ENCODE measurements at places on chromosomes 2 and 18.

DNA sequence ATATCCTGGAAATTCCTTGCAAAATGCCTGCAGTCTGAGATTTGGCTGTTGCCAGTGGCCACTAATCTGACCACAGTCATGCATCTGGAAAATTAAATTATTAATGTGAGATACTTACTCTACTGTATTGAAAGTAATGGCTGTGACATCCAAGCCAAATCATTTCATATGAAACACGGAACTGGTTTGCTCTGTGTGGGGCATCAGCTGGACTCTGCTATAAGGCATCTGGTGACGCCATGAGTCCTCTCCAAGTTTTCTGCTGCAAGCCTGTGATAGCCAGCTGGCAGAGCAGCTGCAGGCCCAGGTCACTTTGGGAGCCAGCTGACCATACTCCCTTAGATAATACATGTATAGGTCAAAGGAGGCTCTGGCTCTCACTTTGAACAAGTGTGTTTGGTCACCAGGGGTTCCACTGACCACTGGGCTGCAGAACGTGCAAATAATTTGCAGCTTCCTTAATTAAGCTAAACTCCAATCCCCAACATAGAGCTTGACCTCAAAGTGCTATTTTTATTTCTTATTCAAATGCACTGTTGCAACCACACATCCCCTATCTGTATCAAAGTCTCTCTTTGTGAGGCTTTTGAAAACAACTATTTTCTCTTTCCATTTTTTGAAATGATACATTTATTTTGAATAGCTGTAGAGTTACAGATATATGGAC, 152.9 kb downstream of the NCKAP5 start:
- no peak for DNase-seq

DNA sequence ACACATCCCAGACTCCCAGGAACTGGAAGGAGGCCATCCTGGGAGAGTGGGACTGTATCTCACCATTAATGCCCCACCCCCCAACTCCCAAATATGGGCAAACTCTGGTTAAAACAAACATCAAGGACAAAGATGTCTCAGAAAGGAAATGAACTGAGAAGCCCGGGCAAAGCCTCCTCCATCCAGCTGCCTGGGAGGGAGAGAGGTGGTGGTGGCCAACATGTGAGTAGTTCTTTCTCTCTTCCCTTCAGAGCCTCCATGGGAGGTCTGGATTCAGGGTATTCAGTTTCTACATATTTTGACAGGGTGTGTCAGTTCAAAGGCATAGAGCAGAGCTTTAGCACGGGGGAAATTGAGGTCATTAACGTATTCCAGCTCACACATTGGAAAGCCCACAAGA, 57.5 kb downstream of the CXCR4 start:
- no peak for DNase-seq

- DNase-seq: no peak
These were observed 235.9 kb upstream of the BOD1L2 start for GRCh38 chr18:56910967-56911366.

DNA sequence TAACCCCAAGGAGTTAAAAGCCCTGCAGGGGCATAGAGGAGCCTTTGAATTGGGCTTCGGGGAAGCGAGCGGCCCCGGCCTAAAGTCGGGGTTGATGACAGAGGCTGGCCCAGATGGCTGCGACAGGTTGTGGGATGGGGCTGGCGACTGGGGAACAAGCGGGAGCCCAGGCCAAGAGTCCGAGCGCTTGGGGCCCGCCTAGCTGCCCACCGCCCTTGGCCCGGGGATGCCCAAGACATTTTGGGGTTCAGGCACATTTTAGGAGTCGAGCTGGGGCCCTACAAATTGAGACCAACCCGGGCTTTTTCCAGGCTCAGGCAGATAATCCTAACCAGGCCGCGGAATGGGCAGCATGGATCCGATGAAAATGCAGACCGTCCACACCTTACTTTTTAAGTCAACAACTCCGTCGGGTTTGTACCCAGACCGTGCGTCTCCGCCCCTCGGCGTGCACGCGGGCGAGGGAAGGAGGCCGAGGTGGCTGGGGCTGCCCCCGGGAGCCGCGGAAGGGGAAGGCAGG, 507 bp downstream of the RTKN start:
- no peak for DNase-seq

GRCh38 chr2:237485304-237485703, 1.7 kb upstream of the MLPH start:
- DNase-seq: no peak

DNA sequence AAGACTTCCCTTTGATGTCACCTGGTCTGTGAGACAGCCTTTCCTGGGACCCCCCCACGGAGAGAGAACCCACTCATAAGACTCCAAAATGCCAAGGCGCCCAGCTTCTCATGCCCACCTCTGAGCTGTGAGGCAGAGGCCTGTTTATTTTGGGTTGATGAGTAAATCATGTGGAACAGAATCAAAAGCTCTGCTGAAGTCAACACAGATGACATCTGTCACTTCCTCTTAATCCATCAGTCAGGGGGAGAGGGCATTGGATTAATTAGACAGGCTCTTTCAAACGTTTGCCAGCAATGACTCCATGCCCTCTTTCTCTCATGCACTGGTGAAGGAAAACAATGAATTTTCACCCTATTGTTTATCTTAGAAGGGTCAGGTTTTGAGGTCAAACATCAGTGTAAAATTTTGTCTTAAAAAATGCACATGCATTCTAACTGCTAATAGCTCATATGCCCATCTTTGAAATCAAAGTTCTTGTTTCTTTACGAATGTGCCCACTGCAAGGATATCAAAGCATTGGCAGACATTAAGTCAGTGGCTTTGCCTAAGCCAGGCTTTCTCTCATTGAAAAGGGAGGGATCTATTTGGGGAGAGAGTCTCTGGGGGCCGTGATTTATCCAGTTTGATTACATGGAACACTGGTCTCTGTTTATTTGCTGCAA, 184.1 kb downstream of the ACKR3 start:
- no peak for DNase-seq

DNA sequence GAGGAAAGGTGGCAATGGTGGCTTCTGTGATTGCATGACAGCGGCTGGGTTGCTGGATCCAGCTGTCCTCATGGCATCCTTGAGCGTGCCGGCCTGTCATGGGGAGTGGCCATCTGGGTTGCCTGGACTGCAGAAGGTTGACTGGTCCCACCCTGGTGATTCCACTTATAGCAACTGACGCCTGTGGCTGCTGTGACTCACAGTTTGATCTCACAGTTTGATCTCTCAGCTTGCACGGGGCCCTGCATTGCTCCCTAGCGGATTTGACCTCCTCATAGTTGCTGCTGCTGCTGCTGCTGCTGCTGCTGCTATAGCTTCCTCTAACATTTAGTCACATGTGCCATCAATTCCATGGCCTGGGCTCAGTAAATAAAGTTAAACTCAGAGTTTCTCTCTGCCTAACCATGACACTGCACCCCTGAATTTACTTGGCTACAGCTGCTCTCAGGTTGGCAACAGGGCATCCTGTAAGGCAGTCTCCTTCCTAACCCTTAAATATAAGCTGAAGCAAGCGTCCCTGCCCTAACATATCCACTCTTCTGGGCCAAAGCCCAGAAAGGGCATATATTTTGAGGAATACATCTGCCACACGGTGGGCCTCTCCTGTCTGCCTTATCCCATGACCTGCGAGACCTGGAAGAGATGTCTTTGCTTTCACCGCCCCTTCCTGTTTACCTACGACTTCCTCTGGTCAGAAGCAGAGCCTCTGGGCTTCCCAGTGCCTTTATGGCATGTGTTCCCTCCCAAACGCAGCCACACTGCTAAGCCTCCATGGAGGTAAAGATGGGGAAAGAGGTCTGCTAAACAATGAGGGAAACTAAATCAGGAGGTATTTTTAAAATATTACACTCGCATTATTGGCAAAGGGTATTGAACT, 37.8 kb upstream of the CCDC150 start:
- DNase-seq: no peak

- DNase-seq: no peak
These were observed 160.7 kb downstream of the ALPK2 start for GRCh38 chr18:58468191-58468590.

Data from stimulated activated CD4-positive, alpha-beta T cell treated with anti-CD3 and anti-CD28 coated beads, Interleukin-2, amount 100 ng/mL, for 4 hours (primary cell).